ENCODE measurements at places on chromosomes 4 and X.
A peak's percentile ranks its signal among the peaks of the same experiment; 100 is the strongest.

DNA sequence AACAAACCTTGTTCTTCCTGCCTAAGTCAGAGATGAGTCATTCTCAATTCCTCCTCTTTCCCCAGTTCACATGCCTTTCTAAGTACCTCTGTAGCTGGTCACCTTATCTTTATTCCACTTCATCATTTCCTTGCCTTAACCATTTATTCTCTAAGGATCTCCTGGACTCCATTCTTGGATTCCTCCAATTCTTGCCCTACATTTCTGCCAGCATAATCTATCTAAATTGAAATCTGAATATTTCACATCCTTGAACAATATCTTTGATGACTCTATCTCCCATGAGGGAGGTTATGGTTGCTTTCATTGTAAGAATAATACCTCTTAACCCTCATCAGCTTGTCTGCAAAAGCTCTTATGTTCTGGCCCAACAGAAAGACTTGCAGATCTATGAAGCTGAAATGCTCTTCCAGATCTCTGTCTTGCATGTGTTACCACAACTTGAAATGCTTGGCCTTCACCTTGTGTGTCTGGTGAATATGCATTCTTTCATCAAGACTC is 28.6 kb upstream of the PDE5A start:
- peak; percentile 21 for DNase-seq

DNA sequence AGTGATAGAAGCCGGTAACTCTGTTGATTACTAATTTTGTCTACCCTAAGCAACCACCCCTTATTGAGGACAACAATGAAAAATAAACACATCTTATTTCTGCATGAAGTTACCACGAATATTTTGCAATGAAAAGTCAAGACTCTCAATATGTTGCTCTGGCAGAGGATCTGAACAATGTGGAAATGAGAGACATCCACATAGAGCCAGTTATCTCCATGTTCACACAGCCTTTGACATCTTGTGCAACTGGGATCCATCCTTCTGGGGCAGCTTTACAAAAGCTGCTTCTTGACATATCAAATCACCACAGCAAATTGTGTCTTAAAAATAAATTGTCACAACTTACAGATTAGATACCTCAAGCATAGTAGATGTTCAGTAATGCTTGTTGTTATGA is 10.2 kb downstream of the EDNRA start:
- DNase-seq: no peak

GRCh38 chrX:111339212-111339611 is 68.9 kb upstream of the CAPN6 start:
- no peak for DNase-seq

- DNase-seq: no peak
Observed at GRCh38 chr4:4856071-4857000, 3.1 kb upstream of the MSX1 start.

DNA sequence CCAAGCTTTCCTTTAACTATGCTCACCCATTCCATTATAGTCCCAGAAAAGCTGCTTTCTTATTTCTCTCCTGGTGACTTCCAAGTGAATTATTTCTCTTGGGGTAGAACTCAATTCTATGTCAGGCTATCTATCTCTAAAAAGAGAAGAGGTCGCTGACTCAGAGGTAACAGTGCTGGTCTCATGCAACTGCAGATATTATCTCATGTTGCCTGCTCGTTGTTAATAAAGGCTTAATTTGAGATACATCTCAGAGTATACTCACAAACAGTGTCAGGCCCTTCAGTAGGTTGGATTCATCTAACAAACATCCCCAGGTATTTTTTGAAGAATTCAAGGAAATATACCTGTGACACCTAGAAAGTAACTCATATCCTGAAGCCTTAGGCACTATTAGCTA is 2.7 kb downstream of the TMEM154 start:
- DNase-seq: no peak

Data from MCF 10A (cell line).